ENCODE measurements at places on chromosomes 13 and 19.

- DNase-seq: no peak
These were observed 954.7 kb downstream of the SLITRK6 start for GRCh38 chr13:84844473-84844872.

GRCh38 chr19:43777163-43777695 is 3.5 kb downstream of the KCNN4 start:
- no peak for DNase-seq

GRCh38 chr13:104522235-104523072 is 1456.2 kb upstream of the SLC10A2 start:
- DNase-seq: no peak

DNA sequence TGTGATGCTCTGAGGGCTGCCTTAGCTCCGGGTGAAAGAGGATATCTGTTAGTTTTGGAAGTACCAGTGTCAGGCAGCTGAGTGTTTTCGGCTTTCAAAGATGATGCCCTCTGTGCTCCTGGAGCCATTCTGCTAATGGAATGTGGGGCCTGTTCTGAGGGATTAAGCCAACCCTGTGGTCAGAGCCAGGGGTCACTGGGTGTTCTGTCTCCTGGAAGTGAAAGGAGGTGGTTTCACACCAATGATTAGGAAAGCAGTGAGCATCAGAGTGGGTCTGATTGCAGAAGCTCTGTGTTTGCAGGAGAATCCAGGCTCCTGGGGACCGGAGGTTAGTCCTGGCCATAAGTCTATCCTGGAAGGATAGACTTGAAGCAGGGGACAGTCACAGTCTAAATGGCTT is 94.6 kb downstream of the UQCRFS1 start:
- DNase-seq: no peak

DNA sequence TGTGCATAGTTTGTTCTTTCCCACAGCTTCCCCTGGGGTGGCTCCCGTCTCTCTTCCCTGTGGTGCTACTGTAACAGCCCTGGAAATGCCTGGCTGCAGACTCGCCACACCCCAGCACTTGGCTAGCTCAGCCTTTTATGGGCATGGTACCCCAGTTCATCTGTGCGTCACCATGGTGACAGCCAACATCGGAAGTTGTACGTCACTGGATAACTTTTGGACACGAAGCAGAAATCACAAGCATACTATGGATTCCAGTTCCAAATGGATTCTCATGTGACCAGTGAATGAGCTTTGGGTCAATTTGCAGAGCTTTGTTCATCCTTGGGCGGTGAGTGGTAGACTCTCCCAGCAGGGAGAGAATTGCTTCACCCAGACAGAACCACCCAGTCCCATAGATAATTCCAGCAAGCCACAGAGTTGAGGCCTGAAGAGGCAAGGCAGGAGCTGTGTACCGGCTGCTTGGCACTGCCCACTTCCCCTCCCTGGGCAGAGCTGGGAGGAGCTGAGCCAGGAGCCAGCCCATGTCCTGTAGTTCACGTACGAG is 54.4 kb downstream of the COL4A2 start:
- DNase-seq: no peak

DNA sequence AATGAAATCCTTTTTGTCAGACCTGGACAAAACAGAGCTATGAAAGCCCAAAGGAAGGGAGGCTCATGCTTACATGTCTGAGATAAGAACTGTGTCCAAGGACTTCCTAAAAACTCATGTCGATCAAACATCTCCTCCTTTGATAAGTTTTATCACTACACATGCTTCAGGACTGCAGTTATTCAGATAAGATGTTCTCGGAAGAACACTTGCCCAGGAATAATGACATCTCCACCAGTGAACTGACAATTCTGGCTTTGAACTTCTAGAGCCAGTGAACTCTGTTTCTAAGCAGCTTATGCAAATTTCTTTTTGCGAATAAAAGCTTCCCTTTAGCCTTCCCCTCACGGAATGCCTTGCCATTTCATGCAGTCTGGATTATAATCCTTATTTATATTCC is 561.6 kb downstream of the TBC1D4 start:
- DNase-seq: no peak

DNA sequence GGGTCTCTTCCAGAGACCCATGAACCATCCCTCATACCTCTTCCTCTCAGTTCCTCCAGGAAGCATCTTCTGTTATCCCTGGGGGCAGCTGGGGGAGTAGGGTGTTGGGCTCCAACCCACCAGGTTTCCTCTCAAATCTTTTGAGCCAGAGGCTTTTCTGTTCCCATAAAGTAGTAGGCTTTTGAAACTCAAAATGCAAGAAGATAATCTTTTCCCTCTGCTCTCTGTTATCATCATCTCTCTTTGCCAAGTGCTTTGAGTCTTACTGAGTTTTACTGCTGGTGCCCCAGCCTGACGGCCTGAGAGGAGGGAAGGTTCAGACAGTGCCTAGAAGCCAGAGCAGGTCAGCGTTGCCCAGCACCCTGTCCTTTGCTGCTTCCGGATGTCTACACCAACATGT is 157.2 kb downstream of the B3GLCT start:
- no peak for DNase-seq
